ENCODE measurements at places on chromosomes 6 and 20.

DNA sequence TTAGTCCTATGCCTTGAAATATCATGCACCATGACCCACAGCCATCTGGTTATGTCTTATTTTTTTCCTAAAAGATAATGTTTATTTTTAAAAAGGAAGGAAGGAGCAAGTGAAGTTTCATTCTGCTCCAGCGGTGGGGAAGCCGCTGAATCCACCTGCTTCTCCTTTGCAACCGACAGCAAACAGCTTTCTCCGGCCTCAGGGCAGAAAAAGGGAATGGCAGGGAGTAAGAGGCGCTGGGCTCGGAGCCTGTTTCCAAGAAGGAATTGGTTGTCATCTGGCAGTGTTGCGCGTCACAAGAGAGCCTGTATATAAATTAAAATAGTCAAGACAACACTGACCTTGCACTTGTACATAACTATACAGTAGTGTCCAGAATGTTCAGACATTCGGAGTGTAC lies 14.2 kb downstream of the GFRA4 start:
- no peak for DNase-seq

DNA sequence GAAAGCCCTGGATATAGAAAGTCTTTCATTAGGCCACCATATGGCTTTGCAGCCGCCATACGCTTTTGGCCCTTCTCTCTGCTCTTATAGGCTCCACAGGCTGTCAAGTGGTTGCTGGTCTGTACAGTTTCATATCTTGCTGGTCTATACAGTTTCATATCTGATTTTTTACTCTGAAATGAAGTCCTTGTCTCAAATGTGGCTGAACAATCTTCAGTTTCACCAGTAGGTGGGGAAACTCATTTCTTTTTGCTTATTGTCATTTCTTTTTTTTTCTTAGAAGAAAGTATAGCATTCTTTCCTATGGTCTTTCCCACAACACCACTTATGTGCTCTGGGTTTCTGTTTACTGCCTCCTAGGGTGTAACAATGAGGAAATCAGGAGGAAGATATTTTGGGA lies 771.4 kb upstream of the MMS22L start:
- DNase-seq, result peak; percentile 2

GRCh38 chr6:121770943-121771342 lies 335.5 kb downstream of the GJA1 start:
- peak; percentile 28 for DNase-seq

DNA sequence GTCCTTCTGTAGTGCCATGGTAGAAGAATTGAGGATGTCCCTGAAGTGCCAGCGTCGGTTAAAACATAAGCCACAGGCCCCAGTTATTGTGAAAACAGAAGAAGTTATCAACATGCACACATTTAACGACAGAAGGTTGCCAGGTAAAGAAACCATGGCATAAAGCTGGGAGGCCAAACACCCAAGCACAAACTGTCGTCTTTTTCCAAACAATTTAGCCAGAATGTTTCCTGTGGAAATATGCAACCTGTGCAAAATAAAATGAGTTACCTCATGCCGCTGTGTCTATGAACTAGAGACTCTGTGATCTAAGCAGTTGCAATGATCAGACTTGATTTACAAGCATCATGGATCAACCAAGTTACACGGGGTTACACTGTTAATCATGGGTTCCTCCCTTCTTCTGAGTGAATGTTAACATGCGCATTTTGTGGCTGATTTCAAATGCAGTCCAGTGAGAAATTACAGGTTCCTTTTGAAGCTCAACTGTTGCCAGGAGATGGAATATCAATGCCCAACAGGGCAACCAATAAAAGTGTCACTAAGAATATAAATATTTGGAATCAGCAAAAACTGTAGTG lies 674.9 kb downstream of the GRIK2 start:
- DNase-seq, result no peak

DNA sequence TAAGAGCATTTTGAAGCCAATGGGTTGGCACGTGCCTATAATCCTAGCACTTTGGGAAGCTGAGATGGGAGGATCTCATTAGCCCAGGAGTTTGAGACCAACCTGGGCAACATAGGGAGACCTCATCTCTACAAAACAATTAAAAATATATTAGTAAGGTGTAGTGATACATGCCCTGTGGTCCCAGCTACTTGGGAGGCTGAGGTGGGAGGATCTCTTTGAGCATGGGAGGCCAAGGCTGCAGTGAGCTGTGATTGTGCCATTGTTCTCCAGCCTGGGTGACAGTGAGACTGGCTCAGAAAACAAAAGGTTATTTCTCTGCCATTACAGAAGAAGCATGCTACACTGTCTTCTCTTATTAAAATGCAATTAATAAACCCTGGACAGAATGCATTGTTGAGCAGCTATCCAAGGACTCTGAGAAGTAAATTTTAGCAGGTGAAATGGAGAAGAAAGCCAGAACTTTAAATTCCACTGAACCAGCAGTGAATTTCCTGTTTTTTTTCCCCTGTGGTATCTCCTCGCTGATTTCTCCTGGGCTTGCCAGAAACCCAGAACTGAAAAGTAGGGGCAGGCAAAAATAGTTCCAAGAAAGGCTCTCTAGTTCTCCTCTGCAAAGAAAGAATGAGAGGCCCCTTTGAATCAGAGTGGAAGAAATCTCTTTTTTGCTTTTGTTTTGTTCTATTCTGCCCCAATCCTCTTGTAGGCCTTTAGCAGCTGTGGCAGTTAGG lies 8.4 kb downstream of the AMD1 start:
- no peak for DNase-seq

DNA sequence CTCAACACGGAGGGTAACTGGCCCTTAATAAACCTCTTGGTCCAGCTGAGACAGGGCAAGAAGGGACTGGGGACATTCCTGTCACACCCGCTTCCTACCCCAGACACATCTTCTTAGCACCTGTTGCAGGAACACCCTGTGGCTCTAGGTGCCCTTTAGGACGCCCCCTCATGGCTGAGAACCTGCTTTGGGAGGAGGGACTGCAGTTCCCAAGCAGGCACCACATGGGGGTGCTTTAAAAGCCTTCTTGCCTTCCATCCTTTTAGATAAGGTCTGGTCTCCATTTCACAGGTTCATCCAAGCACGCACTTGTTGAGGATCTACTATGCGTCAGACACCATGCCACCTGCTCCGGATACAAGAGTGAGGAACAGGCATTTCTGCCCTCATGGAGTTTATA lies 26.6 kb downstream of the NSFL1C start:
- DNase-seq, result peak; percentile 28

DNA sequence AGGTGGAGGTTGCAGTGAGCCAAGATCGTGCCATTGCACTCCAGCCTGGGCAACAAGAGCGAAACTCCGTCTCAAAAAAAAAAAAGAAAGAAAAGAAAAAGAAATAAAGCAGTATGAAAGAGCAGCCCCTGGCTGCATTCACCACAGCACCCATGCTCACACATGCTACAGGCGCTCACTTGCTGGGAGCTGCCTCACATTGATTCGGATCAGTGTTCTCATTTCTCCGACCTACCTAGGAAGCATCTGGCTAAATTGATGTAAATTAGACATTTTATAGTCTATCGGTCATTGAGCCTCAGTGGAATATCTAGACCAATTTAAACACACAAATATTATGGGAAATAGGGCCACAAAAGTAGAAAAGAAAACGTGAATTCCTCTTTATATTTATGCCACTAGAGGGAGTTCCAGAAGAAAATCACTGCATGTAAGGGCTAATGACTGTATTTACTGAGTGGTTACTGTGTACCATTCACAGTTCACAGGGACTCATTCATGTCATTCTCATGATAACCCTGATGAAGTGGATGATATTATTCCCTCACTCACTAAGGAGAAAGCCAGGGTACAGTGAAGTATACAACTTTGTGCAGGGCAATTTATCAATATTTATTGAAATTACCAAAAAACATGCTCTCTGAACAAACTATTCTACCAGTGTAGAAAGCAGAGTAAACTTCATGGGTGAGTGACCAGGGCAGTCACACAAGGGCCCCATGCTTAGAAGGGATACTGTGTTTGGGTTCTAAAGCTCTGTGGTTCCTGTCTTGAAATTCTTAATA lies 5.3 kb upstream of the MOG start:
- peak; percentile 38 for DNase-seq

DNA sequence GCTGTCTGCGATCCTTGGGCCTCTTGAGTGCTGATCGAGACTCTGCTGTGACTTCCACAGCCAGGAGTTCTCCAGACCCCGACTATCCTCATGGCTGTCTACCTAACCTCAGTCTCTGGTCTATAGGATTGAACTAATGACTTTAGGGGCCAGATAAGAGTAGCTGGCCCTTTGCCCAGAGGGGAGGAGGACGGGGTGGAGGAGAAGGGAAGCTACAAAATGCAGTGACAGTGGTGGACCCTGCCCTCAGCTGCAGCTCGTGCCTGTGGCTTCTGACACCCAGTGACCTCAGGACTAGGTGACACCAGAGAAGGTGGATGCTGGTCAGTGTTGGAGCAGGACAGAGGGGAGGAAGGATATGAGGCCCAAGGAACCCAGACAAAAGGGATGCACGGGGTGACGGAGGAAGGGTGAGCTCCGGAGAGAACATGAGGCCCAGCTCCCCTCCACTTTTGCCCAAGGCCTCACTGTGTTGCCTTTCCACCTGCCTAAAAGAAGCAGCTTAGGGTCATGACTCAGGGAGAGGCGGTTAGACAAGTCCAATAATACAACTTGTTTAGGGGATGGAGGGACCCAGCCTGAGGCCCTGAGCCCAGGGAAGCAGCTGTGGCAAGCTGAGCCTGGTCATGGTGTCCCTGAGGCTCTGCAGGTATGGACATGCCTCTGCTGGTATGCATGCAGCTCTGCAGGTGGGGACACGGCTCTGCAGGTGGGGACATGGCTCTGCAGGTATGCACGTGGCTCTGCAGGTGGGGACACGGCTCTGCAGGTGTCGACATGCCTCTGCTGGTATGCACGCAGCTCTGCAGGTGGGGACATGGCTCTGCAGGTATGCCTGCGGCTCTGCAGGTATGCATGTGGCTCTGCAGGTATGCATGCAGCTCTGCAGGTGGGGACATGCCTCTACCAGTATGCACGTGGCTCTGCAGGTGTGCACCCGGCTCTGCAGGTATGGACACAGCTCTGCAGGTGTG lies 67.7 kb downstream of the SYNJ2 start:
- no peak for DNase-seq

DNA sequence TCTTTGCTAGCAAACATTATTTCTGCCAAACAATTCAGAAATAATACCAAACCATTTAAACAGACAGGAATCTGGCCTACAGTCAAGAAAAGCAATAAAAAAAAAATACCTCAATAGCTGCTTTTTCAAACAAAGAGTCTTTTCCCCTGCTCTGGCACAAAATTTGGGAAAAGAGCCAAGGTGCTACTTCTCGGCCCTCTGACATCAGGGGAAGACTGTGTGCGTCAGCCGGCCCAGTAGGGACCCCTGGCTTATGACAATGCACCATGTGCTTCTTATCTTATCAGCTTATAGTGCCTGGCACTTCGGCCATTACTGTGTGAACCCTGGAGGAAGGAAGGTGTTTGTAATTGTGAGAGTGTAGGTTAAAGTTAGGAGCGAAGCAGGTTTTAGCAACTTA lies 89.4 kb downstream of the PDE10A start:
- DNase-seq, result peak; percentile 46

- DNase-seq, result no peak
Observed at GRCh38 chr6:139457476-139457875, 83.0 kb upstream of the CITED2 start.

- peak; percentile 72 for DNase-seq
Observed at GRCh38 chr6:117677553-117678141, 2.4 kb downstream of the NUS1 start.

DNA sequence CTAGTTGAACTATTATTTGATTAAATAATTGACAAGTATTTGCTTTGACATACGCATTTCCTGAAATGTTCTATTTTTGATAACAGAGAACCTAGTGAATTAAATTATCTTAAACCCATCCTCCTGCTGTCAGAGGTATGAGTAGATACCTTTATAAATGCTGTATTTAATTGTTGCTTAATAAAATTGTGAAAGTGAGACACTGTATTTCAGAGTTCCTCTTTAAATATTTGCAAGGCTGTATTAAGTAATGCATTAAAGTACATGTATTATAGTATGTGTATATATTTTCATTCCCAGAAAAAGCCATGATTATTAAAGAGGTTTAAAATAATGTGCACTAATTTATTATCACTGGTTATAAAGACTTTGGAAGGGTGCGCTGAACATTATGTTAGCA lies 483.8 kb downstream of the TFAP2B start:
- DNase-seq, result no peak

GRCh38 chr6:149941583-149942460 lies at the start of gene ULBP2:
ULBP2 (plus strand) TSS chr6:149942014; CDS start chr6:149942073, 59 bp downstream.
- DNase-seq, result peak; percentile 98

DNA sequence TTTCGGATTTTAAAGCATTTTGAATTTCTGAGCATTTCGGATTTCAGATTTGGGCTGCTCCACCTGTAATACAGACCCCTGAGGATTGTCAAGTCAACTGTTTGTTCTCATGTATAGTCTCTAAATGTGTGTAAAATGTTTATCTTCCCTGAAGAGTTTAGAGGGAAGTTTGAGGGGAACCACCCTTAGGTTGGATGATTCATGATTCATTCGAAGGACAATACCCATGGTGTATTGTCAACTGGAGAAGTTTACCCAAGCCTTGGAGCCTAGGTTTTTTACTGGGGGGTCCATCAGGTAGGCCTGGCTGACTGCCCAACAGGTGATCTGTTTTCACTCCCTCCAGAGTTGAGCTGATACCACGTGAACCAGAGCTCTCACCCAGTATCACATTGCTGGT lies 18.9 kb downstream of the GSTA4 start:
- DNase-seq, result no peak

DNA sequence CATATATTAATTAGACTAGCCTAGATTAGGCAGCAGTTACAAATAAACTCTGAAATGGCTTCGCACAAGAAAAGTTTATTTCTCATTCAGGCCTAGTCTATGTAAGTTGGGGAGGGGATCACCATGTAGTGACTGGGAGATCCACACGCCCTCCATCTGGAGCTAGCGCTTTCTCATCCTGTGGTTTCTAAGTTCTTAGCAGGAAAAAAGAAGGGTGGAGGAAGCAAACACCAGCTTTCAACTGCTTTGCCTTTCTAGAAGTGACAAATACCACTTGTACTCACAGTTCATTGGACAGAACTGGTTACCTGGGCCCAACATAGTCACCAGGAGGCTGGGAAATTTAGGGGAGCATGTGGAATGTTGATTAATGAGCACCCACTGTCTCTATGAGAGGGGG lies 46.6 kb downstream of the NDUFAF5 start:
- DNase-seq, result no peak
